CD4-positive, alpha-beta T cell treated with Interleukin-21 for 1 hour (primary cell): ENCODE measurements at places on chromosomes 1 and 21.

- no peak for DNase-seq
Measured at GRCh38 chr1:229563701-229564100, 5.2 kb upstream of the ABCB10 start.

DNA sequence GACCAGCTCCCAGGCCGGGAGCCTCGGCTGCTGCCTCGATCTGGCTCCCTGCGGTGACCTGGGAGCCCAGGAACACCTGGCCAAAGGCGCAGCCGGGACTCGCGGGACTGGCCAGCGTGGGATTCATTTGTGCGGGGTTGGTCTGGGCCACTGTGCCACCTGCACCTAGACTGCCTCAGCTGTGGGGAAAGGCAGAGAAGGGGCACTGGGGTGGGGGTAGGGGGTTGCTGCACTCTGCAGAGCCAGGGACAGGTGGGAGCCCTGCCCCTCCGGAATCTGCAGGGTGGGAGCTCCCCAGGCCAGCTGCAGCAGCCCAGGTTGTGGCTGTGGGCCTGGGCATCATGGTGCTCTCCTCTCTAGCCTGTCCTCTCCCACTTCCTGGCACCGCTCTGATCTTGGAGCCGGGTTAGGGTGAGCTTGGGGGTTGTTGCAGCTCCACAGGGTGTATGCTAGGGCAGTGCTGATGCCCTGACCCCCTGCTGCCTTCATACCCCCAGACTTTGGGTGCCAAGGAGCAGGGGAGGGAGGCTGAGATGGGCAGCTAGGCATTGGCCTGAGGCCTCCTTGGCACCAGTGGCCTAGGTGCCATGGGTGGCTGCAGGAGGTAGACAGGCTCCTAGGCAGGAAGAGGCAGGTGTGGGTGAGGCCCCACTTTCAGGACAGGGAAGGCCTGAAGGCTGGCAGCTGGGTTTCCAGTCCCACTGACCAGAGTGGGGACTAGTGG is 57.5 kb upstream of the ETV3 start:
- no peak for DNase-seq

DNA sequence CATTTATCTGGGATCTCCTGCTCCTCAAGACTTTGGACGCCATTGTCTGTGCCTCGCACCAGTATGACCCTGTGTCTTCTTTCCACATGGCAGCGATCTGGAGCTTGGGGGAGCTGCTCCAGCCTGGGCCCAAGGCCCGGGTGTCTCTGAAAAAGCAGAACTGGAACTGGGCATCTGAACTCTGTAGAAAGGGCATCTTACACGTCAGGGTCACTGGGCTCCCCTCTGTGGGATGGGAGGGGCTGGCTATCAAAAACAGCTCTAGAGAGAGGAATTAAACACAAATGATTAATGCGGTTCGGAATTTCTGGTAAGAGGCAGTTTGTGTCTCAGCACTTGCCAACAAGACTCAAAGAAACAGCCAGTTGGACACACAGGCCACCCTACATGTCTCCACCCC is 16.1 kb downstream of the FCRL1 start:
- no peak for DNase-seq

DNA sequence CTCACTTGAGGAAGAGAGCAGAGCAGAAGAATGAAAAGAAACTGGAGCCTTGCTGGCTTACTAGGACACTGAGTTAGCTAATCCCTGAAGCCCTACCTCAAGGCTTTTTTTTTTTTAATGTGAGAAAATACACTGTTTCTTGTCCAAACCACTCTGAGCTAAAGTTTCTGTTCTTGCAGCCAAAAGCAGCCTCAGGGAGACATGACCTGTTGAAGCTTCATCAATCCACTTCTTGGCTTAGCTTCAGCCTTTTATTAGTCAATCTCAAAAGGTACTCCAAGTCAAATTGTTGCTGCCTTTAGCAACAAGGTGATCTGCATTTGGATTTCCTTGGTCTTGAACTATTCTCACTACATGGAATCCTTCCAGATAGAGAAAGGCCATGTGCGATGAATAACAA is 33.7 kb downstream of the CCDC185 start:
- no peak for DNase-seq

DNA sequence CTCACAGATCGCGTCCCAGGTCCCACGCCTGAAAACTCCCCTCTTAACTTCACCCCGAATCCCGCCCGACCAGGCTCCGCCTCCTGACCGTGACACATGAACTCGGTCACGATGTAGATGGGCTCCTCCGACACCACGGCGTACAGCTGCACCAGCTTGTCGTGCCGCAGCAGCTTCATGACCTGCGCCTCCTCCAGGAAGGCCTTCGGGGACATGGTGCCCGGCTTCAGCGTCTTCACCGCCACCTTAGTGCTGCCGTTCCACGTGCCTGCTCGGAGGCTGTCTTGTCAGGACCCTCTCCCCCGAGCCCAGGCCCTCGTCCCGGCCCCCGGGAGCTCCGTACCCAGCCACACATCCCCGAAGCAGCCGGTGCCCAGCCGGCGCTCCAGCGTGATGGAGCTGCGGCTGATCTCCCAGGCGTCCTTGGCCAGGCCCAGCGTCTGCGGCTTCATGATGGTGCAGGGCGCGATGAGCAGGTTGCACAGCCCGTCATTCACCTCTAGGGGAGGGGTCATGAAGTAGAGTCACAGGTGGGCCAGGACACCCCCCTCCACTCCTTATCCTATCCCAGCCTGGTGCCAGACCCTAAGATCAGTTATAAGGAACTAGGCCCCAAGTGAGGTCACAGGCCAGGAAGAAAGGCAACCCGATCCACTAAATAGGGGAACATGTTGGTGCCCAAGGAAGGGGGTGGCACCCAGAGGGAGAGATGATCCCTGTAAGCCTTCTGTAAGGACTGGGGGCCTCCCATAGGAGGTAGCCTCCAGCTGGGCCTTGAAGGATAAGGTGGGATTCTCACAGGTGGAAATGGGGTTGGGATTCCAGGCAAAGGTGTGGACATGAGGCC is 11.6 kb upstream of the AHDC1 start:
- DNase-seq: no peak

DNA sequence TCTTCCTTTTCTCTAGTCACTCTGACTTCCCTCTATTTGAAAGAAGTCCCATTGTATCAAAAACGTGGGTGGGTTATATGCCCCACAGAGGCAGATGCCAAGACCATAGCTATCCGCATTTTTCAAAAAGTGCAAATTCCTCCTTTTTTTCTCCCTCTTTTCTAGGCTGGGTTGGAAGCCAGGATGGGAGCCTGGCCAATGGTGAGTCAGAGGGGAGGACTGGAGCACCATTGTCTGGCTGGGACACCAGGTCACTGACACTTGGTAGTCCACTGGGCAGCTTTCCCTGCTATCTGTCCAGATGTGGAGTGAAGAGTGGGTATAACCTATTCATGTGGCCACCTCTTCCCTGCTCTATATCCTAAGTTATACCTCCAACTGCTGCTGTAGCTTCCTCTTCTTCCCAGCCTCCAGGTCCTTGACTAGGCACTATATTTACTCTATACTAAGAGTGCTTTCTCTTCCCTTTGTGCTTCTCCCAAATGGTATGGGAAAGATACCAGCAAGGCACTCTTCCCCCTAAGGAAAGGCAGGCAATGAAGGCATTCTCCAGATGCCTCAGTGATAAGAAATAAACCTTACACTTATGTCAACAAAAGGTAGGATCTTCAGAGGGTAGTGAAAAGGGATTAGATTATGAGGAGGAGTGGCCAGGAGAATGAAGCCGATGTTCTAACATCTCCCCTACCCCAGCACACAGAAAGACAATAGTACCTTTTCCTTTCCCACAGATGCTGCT is 12.9 kb downstream of the PI4KB start:
- no peak for DNase-seq

- no peak for DNase-seq
Measured at GRCh38 chr1:49036700-49037099, 260.0 kb upstream of the BEND5 start.

DNA sequence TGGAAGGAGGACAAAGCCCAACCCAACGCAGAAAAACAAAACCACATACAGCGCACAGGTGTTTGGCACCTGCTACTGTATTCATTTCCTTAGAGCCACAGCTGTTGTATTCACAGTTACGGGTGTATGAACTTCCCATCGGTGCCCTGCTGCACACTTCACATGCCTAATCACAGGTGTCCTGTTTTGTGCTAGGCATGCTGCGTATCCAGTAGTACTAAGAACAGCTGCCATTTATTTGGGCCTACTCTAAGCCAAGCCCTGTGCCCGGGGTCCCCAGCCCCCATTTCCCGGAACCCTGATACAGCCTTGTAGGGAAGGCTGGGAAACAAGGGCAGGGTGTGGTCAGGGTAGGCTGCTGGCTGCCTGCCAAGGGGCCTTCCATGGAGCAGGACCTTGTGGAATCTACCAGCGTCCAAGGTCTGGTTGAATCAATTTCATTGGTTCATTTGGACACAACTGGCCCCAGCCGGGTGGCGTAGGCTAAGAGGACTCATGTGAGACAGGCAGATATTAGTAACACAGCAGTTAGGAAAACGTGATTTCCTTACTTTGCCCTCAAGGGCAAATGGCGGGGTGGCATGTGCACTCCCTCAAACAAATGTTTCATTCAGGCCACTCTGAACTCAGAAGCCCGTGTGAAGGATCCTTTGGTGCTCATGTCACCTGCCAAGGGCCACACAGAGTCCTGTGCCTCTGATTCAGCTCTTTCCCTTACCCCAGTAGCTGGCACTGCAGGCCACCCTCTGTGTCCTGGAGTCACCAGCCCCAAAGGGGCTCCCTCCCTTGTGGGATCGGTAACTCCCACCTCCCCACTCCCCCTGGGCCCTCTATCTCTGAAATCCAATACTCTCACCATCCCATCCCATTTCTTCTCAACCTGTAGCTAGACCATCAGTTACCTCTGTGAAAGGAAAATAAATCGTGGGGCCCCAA is 986 bp upstream of the RNF186 start:
- no peak for DNase-seq

DNA sequence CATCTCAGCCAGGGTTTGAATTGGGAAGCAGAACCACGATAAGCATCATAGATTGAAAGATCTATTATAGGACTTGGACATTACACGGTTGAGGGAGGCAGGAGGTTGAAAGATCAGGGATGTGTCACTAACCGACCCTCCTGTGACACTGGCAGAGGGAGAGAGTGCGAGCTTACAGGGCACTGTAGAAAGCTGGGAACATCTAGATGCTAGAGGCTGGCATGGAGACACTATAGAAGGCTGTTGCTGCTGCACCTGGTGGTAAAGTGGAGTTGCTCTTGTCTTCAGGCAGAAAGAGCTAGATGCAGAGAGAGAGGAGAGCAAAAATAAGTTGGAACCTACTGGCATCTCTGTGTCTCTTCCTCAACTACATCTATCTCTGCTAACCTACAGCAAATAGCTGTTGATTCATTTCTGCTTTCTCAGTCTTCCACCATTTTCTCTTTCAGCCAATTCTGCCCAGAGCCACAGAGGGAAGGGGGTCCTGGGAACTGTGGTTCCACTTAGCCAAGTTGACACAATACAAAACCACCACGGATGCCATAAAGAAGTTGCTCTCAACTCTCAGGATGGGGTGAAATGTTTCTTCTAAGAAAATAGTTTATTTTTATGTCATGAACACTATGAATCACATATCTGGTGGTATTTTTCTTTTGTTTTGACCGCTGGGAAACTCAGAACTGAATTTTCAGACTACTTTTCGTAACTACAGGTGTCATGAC is 155.9 kb downstream of the ZNF281 start:
- DNase-seq: no peak

GRCh38 chr1:12185036-12185917 is 18.5 kb downstream of the TNFRSF1B start:
- no peak for DNase-seq

GRCh38 chr1:1543706-1544099 is 3.3 kb upstream of the TMEM240 start:
- DNase-seq: no peak

DNA sequence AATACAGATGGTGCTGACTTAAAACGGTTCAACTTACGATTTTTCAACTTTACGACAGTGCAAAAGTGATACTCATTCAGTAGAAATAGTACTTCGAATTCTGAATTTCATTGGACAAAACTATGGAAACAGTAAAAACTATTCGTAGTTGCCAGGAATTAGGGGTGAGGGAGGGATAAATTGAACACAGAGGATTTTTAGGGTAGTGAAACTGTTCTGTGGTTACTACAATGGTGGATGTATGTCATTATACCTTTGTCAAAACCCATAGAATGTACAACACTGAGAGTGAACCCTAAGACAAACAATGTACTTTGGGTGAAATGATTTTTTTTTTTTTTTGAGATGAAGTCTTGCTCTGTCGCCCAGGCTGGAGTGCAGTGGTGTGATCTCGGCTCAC is 7.5 kb downstream of the DDR2 start:
- no peak for DNase-seq

- no peak for DNase-seq
Measured at GRCh38 chr1:228347181-228347580, 59.5 kb downstream of the TRIM11 start.

DNA sequence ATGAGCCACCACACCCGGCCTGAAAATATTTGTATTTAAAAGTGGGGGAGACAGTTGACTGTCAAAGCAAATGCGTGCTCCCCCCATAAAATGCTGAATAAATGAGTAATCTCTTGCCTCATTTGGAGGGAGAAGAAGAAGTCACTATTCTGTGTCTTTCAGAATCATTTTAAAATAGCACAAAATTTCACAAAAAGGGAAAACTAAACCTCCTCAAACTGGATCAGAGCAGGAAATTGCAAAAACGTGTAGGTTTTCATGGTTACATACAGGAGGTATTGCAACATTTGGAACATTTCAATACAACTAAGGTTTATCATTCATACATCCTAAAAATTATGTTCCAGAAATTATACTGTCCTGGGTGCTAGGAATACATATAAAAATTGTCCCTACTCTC is 13.6 kb downstream of the MTF1 start:
- DNase-seq: no peak

DNA sequence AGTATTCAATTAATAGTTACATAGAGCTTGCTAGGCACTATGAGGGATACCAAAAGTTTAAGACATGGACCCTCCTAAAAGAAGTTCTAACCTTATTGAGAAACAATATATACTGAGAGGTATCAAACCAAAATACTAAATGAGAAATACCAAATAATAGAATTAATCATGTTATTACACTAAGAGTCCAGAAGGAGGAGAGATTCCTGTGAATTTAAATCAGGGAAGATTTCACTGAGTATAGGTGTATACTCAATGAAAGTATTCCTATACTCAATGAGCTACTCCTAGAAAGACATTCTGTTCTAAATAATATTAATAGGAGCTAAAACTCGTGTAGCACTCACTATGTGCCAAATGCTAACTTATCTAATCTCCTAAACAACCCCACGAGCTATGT is 9.4 kb downstream of the CR1L start:
- no peak for DNase-seq

DNA sequence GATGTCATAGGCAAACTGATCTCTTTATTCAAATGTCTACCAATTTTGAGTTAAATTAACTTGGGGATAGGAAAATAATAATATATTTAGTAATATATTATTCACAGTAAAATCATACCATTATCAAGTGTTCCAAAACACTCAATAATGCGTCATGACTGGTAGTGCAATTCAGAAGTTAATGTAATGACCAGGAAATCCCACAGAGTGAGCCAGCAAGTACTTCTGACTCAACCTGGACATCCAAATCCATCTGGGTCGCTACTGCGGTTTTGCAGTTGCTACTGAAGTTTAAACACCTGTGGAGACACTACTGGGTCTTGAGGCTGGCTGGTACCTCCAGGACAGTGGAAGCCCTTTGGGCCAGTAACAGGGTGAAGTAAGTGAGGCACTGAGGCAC is 44.8 kb downstream of the DPYD start:
- DNase-seq: no peak
